ENCODE measurements at places on chromosomes 12 and 14. TPM values are rescaled to one million over a fixed set of nuclear protein-coding genes. Genes with fewer than 3 reads are reported as not detected.

Gene CDC42BPB
- total RNA-seq: 85.2 TPM

GRCh38 chr12:5332551-5332950 lies 99.4 kb upstream of the NTF3 start:
- no peak for DNase-seq

GRCh38 chr14:77086017-77086727 lies 11.9 kb upstream of the CIPC start:
- no peak for DNase-seq

GRCh38 chr12:108185002-108185401 lies 55.9 kb downstream of the WSCD2 start:
- no peak for DNase-seq

DNA sequence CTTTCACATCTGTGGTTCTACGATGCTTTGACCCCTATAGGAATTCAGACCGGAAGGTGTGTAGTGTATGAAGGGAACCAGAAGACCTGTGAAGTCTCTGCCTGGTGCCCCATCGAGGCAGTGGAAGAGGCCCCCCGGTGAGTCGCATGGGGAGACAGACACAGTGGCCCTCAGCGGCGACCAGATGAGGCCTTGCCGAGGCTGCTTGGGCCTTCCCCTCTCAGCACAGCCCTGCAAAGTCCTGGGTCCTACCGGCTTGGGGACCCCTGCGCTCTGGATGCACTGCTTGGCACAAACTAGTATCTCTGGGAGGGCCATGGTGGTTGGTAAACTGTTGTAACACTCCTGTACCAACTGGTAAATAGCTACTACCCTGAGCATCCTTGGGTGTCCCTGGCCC lies 29.7 kb downstream of the P2RX7 start:
- DNase-seq: no peak

GRCh38 chr12:113467502-113468364 lies 3.9 kb downstream of the LHX5 start:
- DNase-seq: no peak

GRCh38 chr12:89038831-89039512 lies 313.3 kb downstream of the DUSP6 start:
- DNase-seq: no peak

GRCh38 chr12:54258201-54258681 lies 21.7 kb downstream of the CBX5 start:
- no peak for DNase-seq

GRCh38 chr14:102392506-102392905 lies 29.8 kb downstream of the TECPR2 start:
- no peak for DNase-seq

- DNase-seq: no peak
Observed at GRCh38 chr12:64506955-64507354, 55.0 kb downstream of the TBK1 start.

DNA sequence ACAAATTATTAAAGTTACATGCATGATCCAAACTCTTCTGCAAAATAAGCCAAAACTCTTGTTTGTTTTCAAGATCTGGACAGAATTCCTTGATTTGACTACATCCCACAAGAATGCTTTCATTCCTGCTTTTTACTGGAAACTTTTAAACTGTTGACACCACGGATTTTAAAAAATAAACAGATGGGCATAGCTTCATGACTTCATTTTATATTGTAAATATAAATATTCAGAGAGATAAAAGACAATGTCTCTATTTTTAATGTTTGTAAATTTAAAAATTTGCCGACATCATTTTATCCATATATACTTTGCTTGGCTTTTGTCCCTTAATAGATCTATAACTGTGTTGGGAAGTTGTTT lies 134.3 kb upstream of the DCN start:
- DNase-seq: no peak

GRCh38 chr12:124006846-124007713 lies 34.1 kb downstream of the ZNF664 start:
- no peak for DNase-seq
